ENCODE measurements at places on chromosomes 5 and 9.

- no peak overlapping the region for H3K27ac ChIP-seq
- no peak for DNase-seq
- H3K27me3 ChIP-seq: peaks cover 3% of the 10 kb centered on the region
- H3K4me1 ChIP-seq: no peaks in the 10 kb centered on the region
Observed at GRCh38 chr9:99411068-99411467, 189.0 kb downstream of the SEC61B start.

GRCh38 chr5:148466236-148466580 lies 82.5 kb downstream of the FBXO38 start:
- no peaks in the 10 kb centered on the region for H3K36me3 ChIP-seq
- no peak for DNase-seq
- H3K4me3 ChIP-seq: no peak overlapping the region

GRCh38 chr9:71897577-71897976 lies 13.4 kb downstream of the ABHD17B start:
- no peak overlapping the region for H3K4me3 ChIP-seq
- peaks cover 14% of the 10 kb centered on the region for H3K4me1 ChIP-seq
- no peak for DNase-seq

DNA sequence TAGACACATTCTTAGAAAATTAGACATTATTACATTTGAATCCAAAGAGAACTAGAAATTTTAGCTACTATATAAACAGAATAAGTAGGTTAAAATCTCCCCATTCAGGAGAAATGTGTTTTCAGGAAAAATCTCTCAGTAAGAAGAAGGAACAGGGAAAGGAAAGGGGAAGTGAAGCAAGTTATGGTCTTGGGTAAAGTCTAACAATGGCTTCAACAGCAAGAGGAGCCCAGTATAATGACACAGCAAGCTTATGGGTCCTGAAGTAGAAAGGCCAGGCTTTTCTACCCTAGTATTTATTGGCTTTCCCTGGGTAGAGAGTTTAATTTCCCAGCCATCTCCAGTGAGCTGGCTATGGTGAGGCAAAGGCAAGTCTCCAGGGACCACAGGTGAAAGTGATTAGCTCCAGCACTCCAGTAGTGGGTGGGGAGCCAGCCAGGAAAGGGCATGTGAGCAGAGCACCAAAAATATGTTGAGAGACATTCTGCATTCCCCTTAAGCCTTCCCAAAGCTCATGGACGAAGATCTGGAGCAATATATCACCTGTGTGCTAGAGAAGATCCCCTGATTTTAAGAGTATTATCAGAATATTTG lies 981.7 kb downstream of the NR2F1-AS1 start:
- no peak for DNase-seq
- no peaks in the 10 kb centered on the region for H3K27me3 ChIP-seq
- H3K4me1 ChIP-seq: no peaks in the 10 kb centered on the region
- no peak overlapping the region for H3K4me3 ChIP-seq

DNA sequence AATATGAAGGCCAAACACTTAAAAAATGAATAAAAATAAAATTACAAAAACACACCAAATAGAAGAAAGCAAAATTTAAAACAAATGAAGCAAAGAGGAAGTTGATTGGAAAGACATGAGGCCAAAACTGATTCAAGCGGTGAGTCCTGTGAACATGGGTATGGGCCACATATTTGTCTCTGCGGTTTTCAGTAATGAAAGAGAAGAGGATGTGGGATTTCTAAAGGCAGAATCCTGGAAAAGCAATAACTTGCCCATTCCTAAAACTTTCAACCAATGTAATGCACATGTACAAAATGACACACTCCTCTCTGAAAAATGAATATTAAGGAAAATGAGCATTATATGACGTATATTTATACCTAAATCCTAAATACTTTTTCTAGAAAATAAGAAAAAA lies 263.7 kb downstream of the SEMA5A start:
- DNase-seq: no peak
- H3K27ac ChIP-seq: no peak overlapping the region
- H3K4me3 ChIP-seq: no peak overlapping the region
- peaks cover 5% of the 10 kb centered on the region for H3K36me3 ChIP-seq
- H3K4me1 ChIP-seq: peaks cover 10% of the 10 kb centered on the region

- H3K36me3 ChIP-seq: no peaks in the 10 kb centered on the region
- no peaks in the 10 kb centered on the region for H3K27me3 ChIP-seq
- H3K4me1 ChIP-seq: no peaks in the 10 kb centered on the region
- no peak for DNase-seq
- H3K27ac ChIP-seq: no peak overlapping the region
- no peak overlapping the region for H3K4me3 ChIP-seq
Observed at GRCh38 chr5:96690861-96691260, 28.7 kb downstream of the CAST start.

- peaks cover 2% of the 10 kb centered on the region for H3K36me3 ChIP-seq
- peaks cover 1% of the 10 kb centered on the region for H3K27me3 ChIP-seq
Observed at GRCh38 chr9:101706261-101706798, 32.1 kb downstream of the GRIN3A start.

- no peak overlapping the region for H3K4me3 ChIP-seq
- peaks cover 5% of the 10 kb centered on the region for H3K27me3 ChIP-seq
- no peak overlapping the region for H3K27ac ChIP-seq
- H3K4me1 ChIP-seq: no peaks in the 10 kb centered on the region
Observed at GRCh38 chr5:154101184-154101583, 62.4 kb downstream of the MFAP3 start.

DNA sequence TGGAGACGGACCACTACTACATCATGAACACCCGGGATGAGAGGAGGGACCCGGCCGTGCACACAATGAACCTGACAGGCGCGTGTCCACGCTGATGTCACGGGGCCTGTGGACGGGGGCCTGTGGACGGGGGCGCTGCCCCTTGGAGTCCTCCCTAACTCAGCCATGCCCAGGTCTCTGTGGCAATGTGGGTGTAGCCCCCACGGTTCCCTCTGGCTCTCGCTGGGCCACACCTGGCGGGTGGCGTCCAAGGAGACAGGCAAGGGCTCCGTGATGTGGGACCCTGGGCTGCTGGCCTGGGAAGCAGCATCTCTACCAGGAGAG lies 22.1 kb downstream of the PAEP start:
- peaks cover 6% of the 10 kb centered on the region for H3K4me1 ChIP-seq
- H3K36me3 ChIP-seq: peaks cover 3% of the 10 kb centered on the region
- DNase-seq: no peak
- no peak overlapping the region for H3K27ac ChIP-seq

DNA sequence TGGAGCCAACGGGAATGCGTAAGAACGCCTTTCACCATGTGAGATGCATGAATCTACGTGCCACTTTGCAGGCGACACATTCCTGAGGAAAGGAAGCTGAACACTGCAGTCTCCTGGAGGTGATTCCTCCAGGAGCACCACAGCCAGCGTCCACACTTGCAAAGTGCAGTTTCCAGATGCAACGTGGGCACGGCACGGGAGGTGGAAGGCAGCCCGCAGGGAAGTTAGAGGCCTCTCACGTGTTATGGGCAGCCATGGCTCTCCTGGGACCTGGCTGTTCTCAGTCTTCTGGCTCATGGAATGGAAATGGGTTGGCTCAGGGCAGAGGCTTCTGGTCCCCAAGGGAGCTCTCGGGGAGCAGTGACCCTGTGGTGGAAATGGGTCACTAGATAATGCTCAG lies 381.0 kb upstream of the IRX4 start:
- no peaks in the 10 kb centered on the region for H3K4me1 ChIP-seq
- no peak overlapping the region for H3K27ac ChIP-seq
- no peak for DNase-seq
- no peaks in the 10 kb centered on the region for H3K36me3 ChIP-seq
- H3K4me3 ChIP-seq: no peak overlapping the region

- H3K27me3 ChIP-seq: peaks cover 2% of the 10 kb centered on the region
- no peaks in the 10 kb centered on the region for H3K4me1 ChIP-seq
- no peak overlapping the region for H3K27ac ChIP-seq
- H3K36me3 ChIP-seq: no peaks in the 10 kb centered on the region
Observed at GRCh38 chr5:169139480-169140050, 161.4 kb downstream of the SLIT3 start.

DNA sequence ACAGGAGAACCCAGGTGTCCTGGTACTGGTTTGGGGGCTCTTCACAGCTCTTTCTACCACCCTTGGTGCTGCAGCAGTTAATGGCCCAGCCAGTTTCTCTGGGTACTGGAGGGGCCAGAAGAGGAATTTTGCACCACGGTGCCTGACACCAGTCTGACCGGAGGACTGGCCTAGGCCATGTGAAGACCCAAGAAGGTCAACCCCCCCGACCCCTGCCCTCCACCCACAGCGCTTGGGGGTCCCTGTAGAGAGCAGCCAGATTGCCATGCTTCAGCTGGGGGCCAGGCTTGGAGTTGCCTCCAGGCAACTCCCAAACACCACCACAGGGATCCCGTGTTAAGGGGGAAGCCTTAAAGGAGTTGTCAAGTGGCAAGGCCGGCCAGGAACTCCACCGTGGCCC lies 6.2 kb downstream of the ARSI start:
- no peaks in the 10 kb centered on the region for H3K36me3 ChIP-seq
- H3K4me1 ChIP-seq: peaks cover 17% of the 10 kb centered on the region
- peaks cover 2% of the 10 kb centered on the region for H3K27me3 ChIP-seq
- no peak for DNase-seq

GRCh38 chr9:131603711-131604439 lies 58.6 kb downstream of the PRRT1B start:
- peaks cover 2% of the 10 kb centered on the region for H3K4me1 ChIP-seq
- no peak for DNase-seq
- H3K4me3 ChIP-seq: peak overlapping the region; percentile 60
- H3K36me3 ChIP-seq: peaks cover 73% of the 10 kb centered on the region

DNA sequence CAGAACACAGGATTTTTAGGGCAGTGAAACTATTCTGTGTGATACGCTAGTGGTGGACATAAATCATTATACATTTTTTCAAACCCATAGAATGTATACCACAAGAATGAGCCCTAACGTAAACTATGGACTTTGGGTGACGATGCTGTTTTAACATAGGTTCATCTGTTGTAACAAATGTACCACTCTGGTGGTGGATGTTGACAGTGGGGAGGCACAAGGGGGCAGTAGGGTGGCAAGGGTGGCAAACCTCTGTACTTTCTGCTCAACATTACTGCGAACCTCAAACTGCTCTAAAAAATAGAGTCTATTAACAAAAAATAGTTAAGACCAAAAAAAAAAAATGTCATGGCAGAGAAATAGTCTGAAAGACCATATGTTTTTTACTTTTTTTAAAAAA lies 9.1 kb upstream of the MVB12B start:
- no peak overlapping the region for H3K4me3 ChIP-seq
- H3K27ac ChIP-seq: no peak overlapping the region
- DNase-seq: no peak

DNA sequence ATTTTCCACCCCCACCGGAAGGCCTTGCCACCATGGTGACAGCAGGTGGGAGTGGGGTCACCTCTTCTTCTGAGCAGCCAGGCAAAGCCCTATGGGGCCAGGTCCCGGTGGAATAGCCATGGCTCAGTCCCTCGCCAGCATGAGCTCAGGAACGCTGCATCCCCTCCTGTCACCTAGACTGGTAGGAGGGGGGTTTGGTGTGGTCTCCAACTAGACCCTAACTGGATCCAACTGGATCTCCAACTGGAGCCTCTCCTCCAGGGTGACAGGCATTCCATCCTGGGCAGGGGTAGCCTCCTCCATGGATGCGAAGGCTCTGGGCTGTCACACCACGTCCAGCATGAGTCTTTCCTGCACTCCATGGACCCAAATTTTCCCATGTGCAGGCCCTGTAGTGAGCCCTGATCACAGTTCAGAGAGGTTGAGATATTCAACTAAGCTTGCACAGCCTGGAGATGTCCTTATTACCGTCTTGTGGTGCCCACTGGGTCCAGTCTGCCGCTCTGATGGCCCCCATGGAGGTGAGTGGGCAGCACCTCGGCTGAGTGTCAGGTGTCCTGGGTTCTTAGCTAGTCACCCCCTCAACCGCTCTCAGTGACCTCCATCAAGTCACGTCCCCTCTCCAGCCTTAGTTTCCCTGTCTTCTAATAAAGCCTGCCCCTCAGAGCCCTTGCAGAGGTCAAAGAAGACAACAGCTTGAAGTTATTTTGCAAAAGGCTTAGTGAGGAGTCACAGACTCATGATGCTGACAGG lies 18.6 kb upstream of the FIBCD1 start:
- no peak overlapping the region for H3K4me3 ChIP-seq
- no peaks in the 10 kb centered on the region for H3K4me1 ChIP-seq
- peaks cover 9% of the 10 kb centered on the region for H3K27me3 ChIP-seq
- no peak for DNase-seq
- peaks cover 4% of the 10 kb centered on the region for H3K36me3 ChIP-seq

- peak overlapping the region; percentile 98 for H3K4me3 ChIP-seq
- H3K4me1 ChIP-seq: peaks cover 56% of the 10 kb centered on the region
- no peak for DNase-seq
- H3K27ac ChIP-seq: peak overlapping the region; percentile 97
- peaks cover 42% of the 10 kb centered on the region for H3K27me3 ChIP-seq
- H3K36me3 ChIP-seq: peaks cover 38% of the 10 kb centered on the region
Observed at GRCh38 chr5:177304392-177305119, 957 bp downstream of the PRELID1 start.

DNA sequence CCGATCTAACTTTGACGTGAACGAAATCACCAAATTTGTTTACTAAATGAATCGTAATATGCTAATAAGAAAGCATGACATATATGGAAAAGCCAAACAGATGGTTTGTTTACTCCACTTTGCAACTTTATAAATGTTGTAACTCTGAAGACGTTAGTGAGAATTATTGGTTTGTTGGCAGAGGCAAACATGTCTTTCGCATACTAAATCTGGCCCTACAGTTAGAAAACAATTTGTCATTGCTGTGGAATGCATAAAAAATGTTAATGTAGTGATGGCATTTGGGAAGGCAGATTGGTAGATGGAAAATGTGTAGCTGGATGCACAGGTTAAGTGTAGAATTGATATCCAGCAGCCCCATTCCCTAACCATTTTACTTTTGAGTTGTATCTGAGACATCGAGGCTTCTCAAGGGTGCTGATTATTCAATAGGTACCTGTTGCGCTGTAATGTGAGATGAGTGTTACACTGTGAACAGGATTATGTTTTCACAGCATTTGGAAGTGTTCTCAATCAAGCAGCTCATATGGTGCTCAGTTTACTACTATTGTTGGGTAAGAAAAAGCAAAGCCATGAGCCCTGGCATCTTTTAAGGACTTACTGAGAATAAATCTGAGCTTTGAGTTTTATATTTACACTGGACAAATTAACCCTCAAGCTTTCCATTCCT lies 444.8 kb downstream of the BNC2 start:
- no peak overlapping the region for H3K27ac ChIP-seq
- peaks cover 9% of the 10 kb centered on the region for H3K4me1 ChIP-seq
- no peak overlapping the region for H3K4me3 ChIP-seq
- no peaks in the 10 kb centered on the region for H3K27me3 ChIP-seq

- DNase-seq: no peak
- H3K27me3 ChIP-seq: peaks cover 1% of the 10 kb centered on the region
- H3K4me3 ChIP-seq: no peak overlapping the region
- peaks cover 12% of the 10 kb centered on the region for H3K4me1 ChIP-seq
- no peak overlapping the region for H3K27ac ChIP-seq
Observed at GRCh38 chr5:68533571-68534084, 318.1 kb downstream of the PIK3R1 start.

DNA sequence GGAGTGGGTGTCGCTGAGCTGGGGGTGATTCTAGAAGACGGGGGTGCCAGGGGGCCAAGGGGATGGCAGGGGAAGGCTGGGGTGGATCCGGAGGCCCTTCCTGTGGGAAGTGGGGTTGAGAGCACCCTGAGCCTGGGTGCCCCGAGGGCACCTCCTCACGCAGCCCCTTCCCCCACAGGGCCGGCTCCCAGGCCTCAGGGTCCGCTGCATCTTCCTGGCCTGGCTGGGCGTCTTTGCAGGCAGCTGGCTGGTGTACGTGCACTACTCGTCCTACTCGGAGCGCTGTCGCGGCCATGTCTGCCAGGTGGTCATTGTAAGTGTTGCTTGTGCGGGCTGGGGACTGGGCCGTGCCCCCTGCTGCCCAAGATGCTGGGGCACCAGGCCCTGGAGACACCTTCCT lies 5.0 kb downstream of the DIPK1B start:
- no peak for DNase-seq
- H3K36me3 ChIP-seq: peaks cover 18% of the 10 kb centered on the region
- peaks cover 13% of the 10 kb centered on the region for H3K4me1 ChIP-seq
- H3K4me3 ChIP-seq: no peak overlapping the region
- peaks cover 9% of the 10 kb centered on the region for H3K27me3 ChIP-seq
- no peak overlapping the region for H3K27ac ChIP-seq
